ENCODE measurements at places on chromosomes 1 and 21. TPM values are rescaled to one million over a fixed set of nuclear protein-coding genes. Genes with fewer than 3 reads are reported as not detected.
A peak's percentile ranks its signal among the peaks of the same experiment; 100 is the strongest.

The LRRC71 gene
- not detected for total RNA-seq

The SEMA4A gene
- 10.2 TPM for total RNA-seq

The PARS2 gene
- total RNA-seq = 4.3 TPM

The B3GALT5 gene
- total RNA-seq = not detected

The CCDC27 gene
- total RNA-seq = not detected

The DPYD gene
- 42.3 TPM for total RNA-seq

The SPATA21 gene
- total RNA-seq = not detected

DNA sequence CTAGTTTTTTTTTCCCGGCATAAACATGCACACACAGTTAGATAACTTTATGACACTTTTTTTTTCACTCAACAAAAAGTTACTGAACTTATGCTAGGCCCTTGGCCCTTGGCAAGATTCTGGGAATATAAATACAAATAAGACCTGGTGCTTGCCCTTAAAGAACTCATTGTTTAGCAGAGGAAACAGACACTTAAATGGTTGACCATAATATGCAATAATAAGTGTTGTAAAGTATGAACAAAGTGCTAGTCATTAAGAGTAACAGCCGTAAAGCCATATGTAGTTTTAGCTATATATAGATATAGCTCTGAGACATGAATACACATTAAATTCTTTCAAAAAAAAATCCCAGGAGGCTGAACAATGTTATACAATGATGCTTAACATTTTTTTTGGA lies 198.3 kb downstream of the CYYR1 start:
- H3K4me3 ChIP-seq = no peak overlapping the region
- H3K4me1 ChIP-seq = no peaks in the 10 kb centered on the region
- no peak for DNase-seq
- no peaks in the 10 kb centered on the region for H3K36me3 ChIP-seq

- H3K4me1 ChIP-seq = peaks cover 2% of the 10 kb centered on the region
- DNase-seq = no peak
- no peak overlapping the region for H3K27ac ChIP-seq
- no peaks in the 10 kb centered on the region for H3K36me3 ChIP-seq
- H3K27me3 ChIP-seq = peaks cover 41% of the 10 kb centered on the region
Measured at GRCh38 chr1:112496290-112496689, 12.5 kb upstream of the WNT2B start.

DNA sequence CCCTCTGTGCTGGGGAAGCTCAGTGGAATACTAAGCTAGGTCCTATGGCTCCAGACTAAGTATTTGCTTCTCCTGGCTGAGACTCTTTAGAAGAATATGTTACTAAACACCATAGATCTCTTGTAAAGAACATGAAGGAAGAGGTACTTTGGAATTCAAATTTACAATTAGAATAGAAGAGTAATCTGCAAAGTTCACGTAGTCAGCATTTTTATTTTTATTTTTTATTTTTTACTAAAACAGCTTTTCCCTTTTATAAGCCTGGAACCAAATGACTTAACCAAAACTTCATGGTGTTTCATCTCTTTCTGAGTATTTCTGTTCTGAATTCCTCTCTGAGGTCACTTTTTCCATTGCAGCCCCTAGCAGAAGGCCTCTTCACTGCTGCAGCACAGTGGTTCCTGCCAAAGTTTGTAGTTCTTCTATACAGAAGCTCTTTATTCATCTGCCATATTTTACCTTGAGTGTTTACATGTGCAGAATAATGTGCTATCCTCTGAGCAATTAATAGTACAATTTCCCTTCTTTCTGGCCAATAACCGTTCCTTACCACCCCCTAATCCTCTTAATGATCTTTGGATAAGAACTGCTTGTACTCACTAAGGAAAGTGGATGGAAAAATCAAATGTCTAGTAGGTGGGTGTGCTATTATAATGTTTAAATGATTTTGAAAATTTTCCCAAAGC lies 27.2 kb downstream of the TSEN15 start:
- no peak overlapping the region for H3K4me3 ChIP-seq
- H3K4me1 ChIP-seq = peaks cover 5% of the 10 kb centered on the region
- H3K27me3 ChIP-seq = no peaks in the 10 kb centered on the region
- H3K36me3 ChIP-seq = peaks cover 3% of the 10 kb centered on the region
- H3K27ac ChIP-seq = no peak overlapping the region

DNA sequence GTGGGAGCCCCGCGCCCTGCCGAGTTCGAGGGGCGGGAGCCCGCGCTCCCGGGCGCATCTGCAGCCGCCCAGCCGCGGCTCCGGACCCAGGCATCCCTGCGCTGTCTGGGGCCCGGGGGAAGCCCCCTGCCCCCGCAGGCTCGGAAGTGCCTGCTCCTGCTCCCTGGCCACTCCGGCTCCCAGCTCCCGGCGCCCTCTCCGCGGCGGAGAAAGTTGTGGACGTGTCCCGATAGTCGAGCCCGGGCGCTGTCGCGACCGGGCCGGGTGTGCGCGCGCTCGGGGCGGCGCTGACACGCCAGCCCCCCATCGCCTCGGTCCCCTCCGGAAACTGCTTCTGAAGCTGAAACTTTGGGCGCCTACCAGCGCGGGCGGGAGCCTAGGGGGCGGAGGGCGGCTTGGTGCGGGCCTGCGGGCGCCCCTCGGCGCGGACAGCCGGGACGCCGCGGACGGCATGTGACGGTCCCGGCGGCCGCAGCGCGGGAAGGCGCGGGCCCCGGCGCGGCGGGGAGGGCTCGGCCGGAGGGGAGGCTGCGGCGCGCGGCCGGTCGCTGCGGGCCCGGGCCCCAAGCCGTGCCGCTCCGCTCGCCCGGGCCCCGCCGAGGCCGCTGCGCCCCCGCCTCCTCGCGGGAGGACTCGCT lies 515 bp downstream of the MAN1C1 start:
- peak overlapping the region; percentile 64 for H3K4me3 ChIP-seq
- H3K27ac ChIP-seq = peak overlapping the region; percentile 35
- peaks cover 18% of the 10 kb centered on the region for H3K27me3 ChIP-seq
- peak; percentile 70 for DNase-seq
- peaks cover 56% of the 10 kb centered on the region for H3K4me1 ChIP-seq

GRCh38 chr1:224430511-224431113 lies 4.0 kb downstream of the WDR26 start:
- no peaks in the 10 kb centered on the region for H3K27me3 ChIP-seq
- H3K4me3 ChIP-seq = peak overlapping the region; percentile 75
- DNase-seq = no peak
- peaks cover 23% of the 10 kb centered on the region for H3K36me3 ChIP-seq
- peaks cover 39% of the 10 kb centered on the region for H3K4me1 ChIP-seq

DNA sequence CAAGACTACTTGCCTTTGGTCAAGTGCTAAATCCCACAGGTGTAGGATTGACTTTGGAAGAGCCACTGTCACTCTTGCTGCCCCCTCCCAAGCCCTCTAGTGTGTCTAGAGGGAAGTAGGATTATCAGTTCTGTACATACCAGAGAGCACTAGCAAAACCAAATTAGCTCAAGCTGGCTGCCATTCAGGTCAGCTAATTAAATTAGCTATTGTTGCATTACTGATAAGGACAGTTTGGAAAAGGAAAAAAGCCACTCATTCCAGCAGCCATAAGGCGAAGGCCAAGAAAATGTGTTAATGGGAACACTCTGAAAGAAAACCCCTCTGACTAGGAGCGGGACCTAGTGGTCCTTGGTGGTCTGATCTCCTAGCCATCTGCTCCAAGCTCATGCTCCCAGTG lies 321.7 kb downstream of the PBX1 start:
- no peak for DNase-seq
- H3K4me3 ChIP-seq = no peak overlapping the region
- no peaks in the 10 kb centered on the region for H3K4me1 ChIP-seq
- H3K27ac ChIP-seq = no peak overlapping the region

DNA sequence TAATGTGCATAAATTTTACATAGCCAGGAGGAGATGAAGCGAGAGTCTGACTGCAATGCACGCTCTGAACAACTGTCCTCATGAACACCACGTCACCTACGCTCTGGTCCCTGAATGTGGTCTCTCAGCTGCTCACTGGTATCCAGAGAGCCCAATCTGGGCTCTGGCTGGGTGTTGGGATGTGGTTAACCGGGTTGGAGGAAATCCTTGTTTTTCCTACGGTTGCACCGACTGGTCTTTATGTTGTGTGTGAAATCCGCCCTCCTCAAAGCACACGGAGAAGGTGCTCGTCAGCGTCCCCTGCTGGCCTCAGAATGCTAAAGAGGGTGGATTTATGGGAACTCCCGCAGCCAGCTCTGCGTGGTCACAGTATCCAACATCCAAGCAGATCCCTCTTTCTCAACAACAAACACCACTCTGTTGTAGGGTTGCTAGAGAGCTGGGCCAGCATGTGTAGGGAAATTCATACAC lies 51.8 kb upstream of the FAM89A start:
- no peaks in the 10 kb centered on the region for H3K4me1 ChIP-seq
- no peak overlapping the region for H3K4me3 ChIP-seq
- no peak overlapping the region for H3K27ac ChIP-seq
- no peaks in the 10 kb centered on the region for H3K36me3 ChIP-seq
- peaks cover 26% of the 10 kb centered on the region for H3K27me3 ChIP-seq

DNA sequence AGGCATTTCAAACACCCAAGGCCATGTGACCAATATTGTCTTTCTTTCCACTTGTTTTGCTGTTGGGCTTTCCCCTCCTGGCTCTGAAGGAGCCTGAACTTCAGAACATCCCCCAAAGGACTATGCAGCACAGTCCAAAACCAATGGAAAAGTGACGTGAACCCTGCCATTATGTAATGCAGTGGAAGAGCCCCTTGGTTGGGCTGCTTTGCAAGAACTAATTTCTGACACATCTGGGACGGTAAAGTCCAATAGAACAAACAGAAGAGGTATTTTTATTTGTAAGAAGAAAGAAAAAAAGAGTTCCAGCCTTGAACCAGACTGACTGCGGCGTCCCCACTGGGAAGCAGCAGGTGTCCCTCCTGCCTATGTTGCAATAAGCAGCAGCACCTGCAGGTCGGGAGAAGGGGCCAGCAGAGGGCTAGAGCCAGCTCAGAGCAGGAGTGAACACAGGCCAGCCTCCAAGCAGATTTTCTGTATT lies 116.7 kb downstream of the CDC7 start:
- H3K4me1 ChIP-seq = no peaks in the 10 kb centered on the region
- H3K36me3 ChIP-seq = peaks cover 4% of the 10 kb centered on the region
- no peak for DNase-seq
- H3K4me3 ChIP-seq = no peak overlapping the region
- peaks cover 26% of the 10 kb centered on the region for H3K27me3 ChIP-seq

DNA sequence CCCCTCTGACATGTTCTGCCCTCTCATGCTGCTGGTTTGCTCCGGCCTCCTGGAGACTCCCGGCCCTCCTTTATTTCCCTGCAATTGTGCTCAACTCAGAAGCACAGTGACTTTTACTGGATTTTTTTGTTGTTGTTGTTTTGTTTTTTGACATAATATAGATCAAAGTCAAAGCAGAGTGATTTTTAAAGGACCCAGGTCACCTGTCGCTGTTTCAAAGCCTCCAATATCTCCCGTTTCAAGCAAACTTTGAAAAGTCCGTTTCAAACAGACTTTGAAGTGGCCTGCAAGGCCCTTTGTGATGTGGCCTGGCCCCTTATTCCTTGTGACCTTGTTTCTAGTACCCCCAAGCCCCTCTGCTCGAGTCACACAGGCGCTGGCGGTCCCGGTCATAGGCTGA lies 58.1 kb downstream of the TBCE start:
- H3K4me1 ChIP-seq = peaks cover 23% of the 10 kb centered on the region
- no peak overlapping the region for H3K27ac ChIP-seq
- DNase-seq = no peak

- no peaks in the 10 kb centered on the region for H3K4me1 ChIP-seq
- no peak for DNase-seq
- H3K4me3 ChIP-seq = no peak overlapping the region
- no peak overlapping the region for H3K27ac ChIP-seq
- peaks cover 3% of the 10 kb centered on the region for H3K27me3 ChIP-seq
Measured at GRCh38 chr1:171345536-171345935, 31.6 kb downstream of the FMO4 start.

DNA sequence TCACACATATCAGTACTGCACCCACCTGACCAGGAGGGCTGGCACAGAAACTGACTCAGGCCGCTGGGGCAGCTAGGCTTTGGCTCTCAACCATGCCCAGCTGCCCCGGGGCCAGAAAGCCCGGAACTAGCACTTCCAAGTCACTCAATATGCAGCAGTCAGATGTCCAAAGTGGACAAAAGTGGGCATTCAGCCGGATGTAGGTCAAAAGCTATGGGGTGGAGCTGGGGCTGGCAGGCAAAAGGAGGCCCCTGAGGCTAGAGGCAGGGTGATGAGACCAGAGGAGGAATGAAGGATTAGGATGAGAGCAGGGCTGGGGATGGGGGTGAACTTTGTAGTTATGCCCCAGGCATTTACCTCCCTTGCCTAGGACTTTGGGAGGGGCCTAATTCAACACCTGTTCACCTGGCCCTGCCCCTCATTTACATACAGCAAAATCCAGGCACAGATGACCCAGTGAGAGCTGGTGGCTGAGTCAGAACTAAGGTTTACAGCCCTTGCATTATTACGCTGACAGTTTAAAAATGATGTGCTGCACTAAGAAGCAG lies 30.7 kb upstream of the EDN2 start:
- H3K4me3 ChIP-seq = no peak overlapping the region
- H3K27ac ChIP-seq = no peak overlapping the region
- no peak for DNase-seq
- H3K4me1 ChIP-seq = peaks cover 6% of the 10 kb centered on the region
- peaks cover 3% of the 10 kb centered on the region for H3K36me3 ChIP-seq
- no peaks in the 10 kb centered on the region for H3K27me3 ChIP-seq

DNA sequence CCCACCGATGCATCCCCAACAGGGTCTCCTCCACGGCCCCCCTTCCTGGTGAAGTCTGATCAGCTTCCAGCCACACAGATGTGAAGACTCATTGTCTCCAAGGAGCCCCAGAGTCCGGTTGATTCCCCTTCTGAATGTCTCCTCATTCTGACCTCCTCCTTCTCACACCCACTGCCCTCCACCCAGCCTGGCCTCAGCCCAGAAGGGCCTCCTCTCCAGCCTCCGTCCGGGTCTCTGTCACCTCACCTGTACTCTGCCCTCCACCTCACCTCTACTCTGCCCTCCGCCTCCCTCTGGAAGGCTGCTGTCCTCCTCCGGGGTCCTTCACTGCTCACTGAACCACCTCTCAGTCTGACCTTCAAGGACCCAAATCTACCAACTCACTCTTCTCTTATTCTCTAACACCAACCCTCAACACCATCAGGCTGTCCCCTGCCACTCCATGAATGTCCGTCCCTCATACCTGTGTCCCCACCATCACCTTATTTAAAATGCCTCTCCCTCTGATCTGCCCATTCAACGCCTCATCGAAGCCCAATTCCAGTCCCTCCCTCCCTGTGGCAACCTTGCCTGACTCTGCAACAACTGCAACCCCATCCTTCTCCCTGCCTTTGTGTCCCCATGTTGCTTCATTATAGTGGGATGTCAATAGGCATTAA lies 201.2 kb downstream of the TOMM20 start:
- H3K27ac ChIP-seq = peak overlapping the region; percentile 95
- DNase-seq = no peak
- peaks cover 51% of the 10 kb centered on the region for H3K4me1 ChIP-seq
- peak overlapping the region; percentile 68 for H3K4me3 ChIP-seq
- no peaks in the 10 kb centered on the region for H3K27me3 ChIP-seq
- peaks cover 7% of the 10 kb centered on the region for H3K36me3 ChIP-seq
